Neural progenitor cell (in vitro differentiated cells): ENCODE measurements at places on chromosomes 13 and 19. TPM values are rescaled to one million over a fixed set of nuclear protein-coding genes. Genes with fewer than 3 reads are reported as not detected.

- no peak for DNase-seq
Measured at GRCh38 chr13:102176846-102177245, 225.0 kb downstream of the FGF14 start.

The ZNF677 gene
- 70.4 and 85.7 TPM in 2 replicates for total RNA-seq

DNA sequence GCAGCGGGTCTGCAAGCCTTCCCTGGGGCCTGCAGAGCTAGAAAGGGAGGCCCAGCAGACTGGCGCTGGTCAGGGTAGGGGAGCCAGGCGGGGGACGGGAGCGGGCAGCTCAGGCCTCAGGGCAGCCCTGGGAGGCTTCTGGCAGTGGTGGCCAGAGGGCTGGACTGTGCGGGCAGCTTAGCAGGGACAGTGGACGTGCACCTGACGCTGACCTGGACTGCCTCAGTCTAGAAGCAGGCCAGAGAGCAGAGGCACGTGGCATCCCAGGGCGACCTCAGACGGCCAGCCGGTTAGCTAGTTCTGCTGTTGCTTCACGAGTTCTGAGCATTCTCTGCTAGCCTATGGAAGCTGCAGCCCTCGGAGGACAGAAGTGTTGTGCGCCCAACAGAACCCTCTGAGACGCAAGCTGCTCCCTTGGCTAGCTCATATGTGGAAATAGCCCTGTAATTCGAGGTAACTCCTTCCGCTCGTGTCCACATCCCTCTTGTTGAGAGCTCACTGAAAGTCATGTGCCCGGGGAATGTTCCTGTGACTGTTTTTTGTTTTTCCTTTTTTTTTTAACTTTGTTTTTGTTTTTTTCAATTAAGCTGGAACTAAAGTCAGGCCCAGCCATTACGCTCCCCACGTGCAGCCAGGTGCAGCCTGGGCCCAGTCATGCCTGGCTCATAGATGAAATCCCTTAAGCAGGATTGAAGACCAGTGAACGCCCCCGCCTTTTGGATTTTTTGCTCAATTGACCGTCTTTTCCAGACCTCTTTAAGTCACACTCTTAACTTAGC is 1.9 kb upstream of the FAM174C start:
- DNase-seq: no peak

The VSIG10L gene
- 2.7 and 6.0 TPM in 2 replicates for total RNA-seq

- DNase-seq: no peak
Measured at GRCh38 chr13:35512271-35512920, 35.9 kb upstream of the MAB21L1 start.

The SERPINE3 gene
- total RNA-seq: 0.40 and 0.47 TPM in 2 replicates

The CEACAM1 gene
- 0.03 and 0.39 TPM in 2 replicates for total RNA-seq

The CRLF1 gene
- 0.84 TPM in 1 of 2 replicates, not detected in the other for total RNA-seq

- DNase-seq: no peak
Measured at GRCh38 chr19:5290336-5291262, 50.0 kb downstream of the PTPRS start.

The EXOC3L2 gene
- total RNA-seq: 0.06 TPM in 1 of 2 replicates, not detected in the other

The ANGPTL8 gene
- not detected in 2 replicates for total RNA-seq

DNA sequence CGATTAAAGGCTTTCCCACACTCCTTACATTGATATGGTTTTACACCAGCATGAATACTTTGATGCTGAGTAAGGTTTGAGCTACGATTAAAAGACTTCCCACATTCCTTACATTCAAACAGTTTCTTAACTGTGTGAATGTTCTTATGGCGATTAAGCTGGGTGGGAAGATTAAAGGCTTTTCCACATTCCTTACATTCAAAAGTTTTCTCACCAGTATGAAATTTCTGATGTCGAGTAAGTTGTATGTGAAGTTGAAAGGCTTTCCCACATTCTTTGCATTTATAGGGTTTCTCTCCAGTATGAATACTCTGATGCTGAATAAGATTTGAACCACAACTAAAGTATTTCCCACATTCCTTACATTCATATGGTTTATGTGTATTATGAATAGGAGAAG is 20.0 kb downstream of the ZNF780B start:
- no peak for DNase-seq

DNA sequence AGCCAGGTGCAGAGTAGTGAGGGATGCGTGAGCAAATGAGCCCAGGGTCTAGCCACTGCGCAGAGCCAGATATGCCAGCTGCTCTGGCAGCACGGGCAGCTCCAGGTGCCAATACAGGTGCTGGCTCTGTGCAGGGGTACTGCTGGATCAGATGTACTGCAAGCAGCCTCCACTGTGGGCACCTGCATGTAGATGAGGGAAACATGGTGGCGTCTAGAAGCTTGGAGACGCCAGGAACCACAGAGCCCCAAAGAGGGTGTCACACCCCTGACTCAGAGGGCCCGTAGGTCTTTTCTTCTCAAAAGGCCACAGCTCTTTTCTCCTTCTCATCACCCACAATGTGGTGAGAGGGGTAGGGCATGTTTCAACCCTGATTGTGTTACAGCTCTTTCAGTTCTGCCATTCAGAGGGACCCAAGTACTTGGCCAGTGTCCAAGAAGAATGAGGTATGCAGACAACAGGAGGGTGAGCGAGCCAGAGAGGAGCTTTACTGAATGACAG is 244.4 kb upstream of the SLITRK1 start:
- DNase-seq: no peak

The CILP2 gene
- total RNA-seq: 1.0 and 3.3 TPM in 2 replicates

The ZNF180 gene
- total RNA-seq: 10.7 and 15.9 TPM in 2 replicates

The C19orf73 gene
- total RNA-seq: 1.7 TPM in 1 of 2 replicates, not detected in the other

The ZSCAN4 gene
- not detected in 2 replicates for total RNA-seq
